Stimulated activated CD8-positive, alpha-beta memory T cell treated with anti-CD3 and anti-CD28 coated beads, Interleukin-15, amount 100 ng/mL, for 48 hours (primary cell): ENCODE measurements at places on chromosomes 16 and 17.

DNA sequence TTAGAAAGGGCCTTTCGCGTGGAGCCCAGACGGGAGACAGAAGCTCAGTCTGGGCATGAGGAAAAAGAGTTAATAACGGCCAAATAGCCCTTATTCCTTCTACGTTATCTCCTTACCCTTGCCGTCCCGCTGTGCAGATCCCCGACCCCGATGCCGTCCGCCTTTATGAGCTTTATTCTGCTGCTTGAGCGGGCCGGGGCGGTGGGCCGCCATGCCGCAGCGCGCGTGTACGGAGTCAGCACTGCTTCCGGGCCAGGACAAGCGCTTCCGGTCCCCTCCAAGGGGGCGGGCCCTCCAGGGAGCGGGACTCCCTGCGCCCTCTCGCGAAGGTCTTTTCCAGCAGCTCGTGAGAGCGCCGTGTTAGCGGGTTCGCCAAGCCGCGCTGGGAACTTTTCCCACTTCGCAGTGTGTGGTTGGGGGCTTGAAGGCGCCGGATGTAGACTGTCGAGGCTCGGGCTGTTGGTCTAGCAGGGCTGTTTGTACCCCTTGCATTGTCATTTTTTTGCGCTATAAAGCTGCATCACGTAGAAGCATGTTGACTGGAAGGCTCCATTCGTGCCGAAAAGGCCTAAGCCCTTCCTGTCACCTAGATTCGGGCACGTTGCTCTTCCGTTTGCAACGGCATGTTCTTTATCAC lies at the start of gene TSR1:
Gene TSR1, minus strand, starts transcription at position 243 of the 637 bp plus-strand sequence. Its CDS starts 30 bp downstream, at position 213.
- peak; percentile 89 for DNase-seq

GRCh38 chr17:58312021-58312630 lies 16.5 kb downstream of the TSPOAP1 start:
- no peak for DNase-seq

- no peak for DNase-seq
These were observed 10.0 kb downstream of the LRRC36 start for GRCh38 chr16:67336648-67337047.

DNA sequence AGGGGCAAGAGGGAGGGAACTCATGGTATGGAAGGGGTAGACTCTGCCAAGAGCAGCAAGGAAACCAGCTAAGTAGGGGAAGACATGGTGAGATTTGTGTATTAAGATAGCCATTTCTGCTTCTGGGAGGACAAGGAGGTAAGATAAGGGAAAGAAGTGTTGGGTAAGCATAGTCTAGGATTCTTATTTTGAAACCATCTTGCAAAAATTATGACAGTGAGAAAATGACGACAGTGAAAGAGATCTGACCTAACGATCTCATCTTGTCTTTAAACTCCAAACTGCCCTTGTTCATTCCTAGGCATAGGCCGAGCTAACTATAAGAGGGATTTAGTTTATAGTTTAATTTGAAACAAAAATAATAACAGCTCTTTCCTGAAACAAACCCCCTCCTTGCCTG lies 5.6 kb upstream of the RBL2 start:
- DNase-seq, result no peak

DNA sequence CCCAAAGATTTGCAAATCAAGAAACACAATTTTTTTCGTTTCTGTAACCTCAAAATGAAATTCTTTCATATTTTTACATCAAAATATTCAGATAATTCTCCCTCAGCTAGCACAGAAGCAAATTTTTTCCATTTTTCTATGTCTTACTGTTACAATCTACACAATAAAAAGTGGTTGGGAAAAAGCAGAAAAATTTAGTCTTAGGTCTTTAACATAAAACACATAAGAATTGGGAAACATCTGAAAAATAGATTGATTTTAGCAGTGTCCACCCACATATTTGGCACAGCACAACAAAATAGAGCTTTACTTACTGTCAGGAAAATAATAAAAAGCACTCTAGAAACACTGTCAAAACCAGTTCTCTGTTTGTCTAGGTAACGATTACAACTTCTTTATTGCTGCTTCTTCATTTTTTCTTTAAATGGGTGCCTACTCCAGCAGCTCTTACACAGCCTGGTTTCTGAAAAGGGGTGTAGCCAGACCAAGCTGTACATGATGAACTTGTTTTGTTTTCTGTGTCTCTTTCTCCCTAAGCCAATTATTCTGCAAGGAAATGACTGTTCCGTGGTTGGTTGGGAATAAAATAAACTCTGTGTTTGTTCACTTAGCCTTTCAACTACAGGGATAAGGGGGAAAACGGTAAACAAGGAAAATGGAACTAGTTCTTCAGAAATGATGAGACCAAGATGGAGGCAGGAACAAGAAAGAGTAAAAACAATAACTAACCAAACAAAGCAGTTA lies at the start of gene ABCA6:
Gene ABCA6, minus strand, starts transcription at position 465 of the 744 bp plus-strand sequence. CDS start 1,192 bp downstream, outside the sequence.
- no peak for DNase-seq

DNA sequence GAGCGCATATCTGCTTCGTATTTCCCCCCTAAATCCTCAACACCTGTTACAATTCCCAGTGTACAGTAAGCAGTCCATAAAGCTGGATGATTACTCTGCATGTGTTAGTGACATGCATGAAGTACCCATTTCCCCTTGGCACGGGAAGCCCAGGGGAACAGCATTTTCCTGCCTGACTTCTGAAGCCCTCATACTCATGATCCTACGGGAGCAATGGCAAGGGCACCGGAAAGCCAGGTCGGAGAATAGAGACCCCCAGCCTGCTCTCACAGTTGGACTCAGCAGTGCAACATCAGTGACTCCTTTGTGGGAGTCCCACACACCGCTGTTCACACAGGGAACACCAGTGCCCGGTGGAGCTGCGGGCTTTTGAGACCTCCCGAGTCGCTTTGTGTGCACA lies 336.9 kb downstream of the CDH13 start:
- no peak for DNase-seq

GRCh38 chr16:69179328-69180010 lies 7.5 kb upstream of the SNTB2 start:
- no peak for DNase-seq

DNA sequence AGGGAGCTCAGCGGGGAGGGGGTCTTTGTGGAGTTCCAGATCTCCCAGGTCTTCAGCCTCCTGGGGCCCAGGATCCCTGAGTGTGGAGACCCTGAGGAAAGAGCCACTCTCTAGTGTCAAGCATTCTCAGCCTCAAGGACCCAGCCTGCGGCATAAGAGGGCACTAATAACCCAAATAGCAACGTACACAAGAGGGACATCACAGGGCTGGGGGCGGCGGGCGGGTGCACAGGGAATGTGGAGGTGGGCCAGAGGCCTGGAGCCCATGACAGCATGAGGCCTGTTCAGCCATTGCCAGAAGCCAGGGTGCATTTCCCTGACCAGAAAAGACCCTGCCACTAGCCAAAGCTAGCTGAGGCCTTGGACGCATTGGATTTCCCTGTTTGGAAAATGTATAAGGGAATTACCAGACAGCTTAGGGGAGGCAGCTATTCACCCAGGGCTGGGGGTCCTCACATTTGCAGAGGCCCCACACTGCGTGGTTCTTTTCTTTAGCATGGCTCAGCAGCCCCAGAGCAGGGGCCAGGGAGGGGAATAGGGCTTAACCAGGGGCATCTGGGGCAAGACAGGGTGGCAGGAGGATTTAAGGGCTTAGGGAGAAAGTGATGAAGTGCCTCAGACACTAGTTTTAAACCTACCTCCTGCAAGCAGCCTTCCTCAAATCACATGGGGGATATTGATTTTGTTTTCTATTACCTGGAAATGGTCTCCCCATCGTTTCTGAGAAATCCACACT lies 13.5 kb upstream of the ALOX15B start:
- DNase-seq, result no peak
